Suppressor macrophage treated with lipopolysaccharide for 4 hours (primary cell): ENCODE measurements at places on chromosomes 1 and 21.

- DNase-seq, result peak; percentile 29
These were observed 42.6 kb downstream of the PKN2 start for GRCh38 chr1:88726697-88727096.

DNA sequence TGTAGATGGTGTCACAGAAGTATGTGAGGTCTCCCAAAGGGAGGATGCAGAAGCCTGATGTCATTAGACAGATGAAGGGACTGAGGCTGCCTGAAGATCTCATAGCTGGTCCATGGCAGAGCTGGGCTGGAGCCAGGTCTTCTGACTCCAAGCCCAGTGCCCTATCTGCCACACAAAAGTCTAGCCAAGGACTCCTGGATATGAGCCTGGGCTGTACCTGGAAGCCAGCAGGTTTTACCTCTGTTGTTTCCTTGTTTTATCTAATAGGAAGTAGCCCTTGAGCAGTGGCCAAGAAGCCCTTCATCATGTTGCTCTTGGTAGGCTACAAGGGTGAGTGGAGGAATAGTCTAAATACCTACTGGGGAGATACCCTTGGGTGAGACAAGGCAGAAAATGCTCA, 74.4 kb upstream of the SLC44A3 start:
- no peak for DNase-seq

GRCh38 chr1:207461649-207462048, 7.5 kb downstream of the CR2 start:
- no peak for DNase-seq

- DNase-seq, result no peak
These were observed 88.3 kb upstream of the ARHGAP29 start for GRCh38 chr1:94325377-94326302.

DNA sequence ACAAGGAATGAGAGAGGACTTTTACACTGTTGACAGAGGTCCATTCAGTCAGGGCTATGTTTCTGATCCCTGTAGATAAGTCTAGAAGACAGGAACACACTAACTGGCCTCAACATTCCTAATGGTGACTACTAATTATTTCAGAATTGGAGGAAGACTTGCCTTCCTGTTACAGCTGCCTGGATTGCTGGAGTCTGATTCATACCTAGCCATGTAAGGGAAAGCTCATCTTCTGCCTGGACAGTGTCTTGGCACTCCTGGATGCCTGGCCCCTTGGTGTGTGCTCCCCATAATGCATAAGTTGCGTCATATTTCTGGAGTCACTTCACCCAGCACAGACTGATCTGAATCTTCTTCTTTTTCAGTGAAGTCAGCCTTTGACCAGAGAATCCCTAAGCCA, 326.0 kb upstream of the RUNX1 start:
- DNase-seq, result no peak

DNA sequence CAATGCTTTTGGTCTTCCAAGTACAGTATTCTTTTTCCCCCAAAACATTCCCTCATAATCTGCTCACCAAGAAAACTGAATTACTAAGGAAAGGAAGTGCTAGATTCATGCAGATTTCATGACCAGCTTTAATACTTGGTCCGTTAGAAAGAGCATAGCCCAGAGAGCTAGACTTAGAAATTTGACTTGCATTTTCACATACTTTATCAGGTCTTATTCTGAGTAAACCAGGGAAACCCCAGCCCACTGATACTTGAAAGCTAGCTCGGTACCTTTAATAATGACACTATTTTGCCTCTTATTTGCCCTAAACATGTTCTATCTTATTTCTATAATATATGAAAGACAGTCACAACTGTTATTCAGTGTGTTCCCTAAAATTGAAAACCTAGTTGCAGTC, 204.5 kb downstream of the TTLL7 start:
- no peak for DNase-seq

GRCh38 chr1:57850176-57850940, 426.5 kb upstream of the DAB1 start:
- no peak for DNase-seq

- no peak for DNase-seq
These were observed 11.0 kb downstream of the BECN2 start for GRCh38 chr1:241968611-241969010.

- DNase-seq, result no peak
These were observed 1537.1 kb downstream of the PLA2G4A start for GRCh38 chr1:188365874-188366273.
